ENCODE measurements at places on chromosomes 4 and X.

DNA sequence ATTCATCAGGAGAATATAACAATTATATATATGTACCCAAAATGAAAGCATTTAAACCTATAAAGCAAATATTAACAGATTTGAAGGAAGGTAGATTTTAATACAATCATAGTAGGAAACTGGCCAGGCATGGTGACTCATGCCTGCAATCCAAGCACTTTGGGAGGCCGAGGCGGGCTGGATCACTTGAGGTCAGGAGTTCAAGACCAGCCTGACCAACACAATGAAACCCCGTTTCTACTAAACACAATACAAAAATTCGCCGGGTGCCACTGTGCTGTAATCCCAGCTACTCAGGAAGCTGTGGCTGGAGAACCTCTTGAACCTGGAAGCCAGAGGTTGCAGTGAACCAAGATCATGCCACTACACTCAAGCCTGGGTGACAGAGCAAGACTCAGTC, 118.3 kb downstream of the KCNIP4 start:
- no peak overlapping the region for H3K27ac ChIP-seq
- no peaks in the 10 kb centered on the region for H3K36me3 ChIP-seq
- no peaks in the 10 kb centered on the region for H3K27me3 ChIP-seq
- H3K4me1 ChIP-seq: peaks cover 8% of the 10 kb centered on the region

GRCh38 chr4:146520896-146521540, 722 bp downstream of the SLC10A7 start:
- no peaks in the 10 kb centered on the region for H3K27me3 ChIP-seq
- no peak overlapping the region for H3K4me3 ChIP-seq
- no peak overlapping the region for H3K27ac ChIP-seq
- H3K36me3 ChIP-seq: 0 out of 2 replicates have a peak, but pooled peaks cover 2% of the 10 kb centered on the region

DNA sequence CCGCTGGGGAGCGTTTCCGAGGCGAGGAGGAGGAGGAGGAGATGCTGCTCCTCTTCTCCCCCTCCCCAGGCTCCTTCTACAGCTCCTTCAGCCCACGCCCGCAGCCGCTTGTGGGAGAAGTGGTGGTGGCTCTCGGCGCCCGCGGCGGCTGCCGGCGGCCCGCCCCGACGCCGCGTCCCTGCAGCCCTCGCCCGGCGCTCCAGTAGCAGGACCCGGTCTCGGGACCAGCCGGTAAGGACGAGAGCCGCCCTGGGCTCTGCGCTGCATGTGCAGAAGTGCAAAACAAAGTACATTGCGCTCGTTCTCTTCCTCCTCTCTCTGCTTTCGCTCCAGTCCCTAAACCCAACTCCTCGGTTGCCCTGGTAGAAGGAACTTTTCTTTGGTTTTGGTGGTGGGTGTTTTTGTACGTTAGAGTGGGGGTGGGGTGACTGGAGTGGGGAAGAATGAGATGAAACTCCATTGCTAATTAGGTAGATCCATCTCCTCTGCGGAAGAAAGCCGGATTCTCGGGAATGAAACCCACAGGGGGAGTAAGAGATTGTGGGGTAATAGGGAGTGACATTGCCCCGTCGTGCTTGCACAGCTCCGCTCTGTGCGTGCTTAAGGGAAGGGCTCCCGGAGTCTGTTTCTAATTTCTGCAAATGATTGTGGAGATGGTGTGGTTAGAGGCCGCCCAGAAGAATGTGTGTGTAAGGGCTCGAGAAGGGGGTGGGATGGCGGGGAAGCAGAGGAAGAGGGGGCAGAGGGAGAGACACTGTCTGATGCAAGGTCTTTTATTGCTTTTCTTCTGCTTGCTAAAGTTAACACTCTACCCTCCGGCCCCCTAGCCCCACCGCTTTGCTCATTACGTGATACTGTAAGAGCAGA, 677 bp downstream of the PTPN13 start:
- peak overlapping the region; percentile 96 for H3K4me3 ChIP-seq
- peak; percentile 89 for DNase-seq
- peaks cover 5% of the 10 kb centered on the region for H3K27me3 ChIP-seq
- peaks cover 52% of the 10 kb centered on the region for H3K4me1 ChIP-seq
- no peaks in the 10 kb centered on the region for H3K36me3 ChIP-seq

DNA sequence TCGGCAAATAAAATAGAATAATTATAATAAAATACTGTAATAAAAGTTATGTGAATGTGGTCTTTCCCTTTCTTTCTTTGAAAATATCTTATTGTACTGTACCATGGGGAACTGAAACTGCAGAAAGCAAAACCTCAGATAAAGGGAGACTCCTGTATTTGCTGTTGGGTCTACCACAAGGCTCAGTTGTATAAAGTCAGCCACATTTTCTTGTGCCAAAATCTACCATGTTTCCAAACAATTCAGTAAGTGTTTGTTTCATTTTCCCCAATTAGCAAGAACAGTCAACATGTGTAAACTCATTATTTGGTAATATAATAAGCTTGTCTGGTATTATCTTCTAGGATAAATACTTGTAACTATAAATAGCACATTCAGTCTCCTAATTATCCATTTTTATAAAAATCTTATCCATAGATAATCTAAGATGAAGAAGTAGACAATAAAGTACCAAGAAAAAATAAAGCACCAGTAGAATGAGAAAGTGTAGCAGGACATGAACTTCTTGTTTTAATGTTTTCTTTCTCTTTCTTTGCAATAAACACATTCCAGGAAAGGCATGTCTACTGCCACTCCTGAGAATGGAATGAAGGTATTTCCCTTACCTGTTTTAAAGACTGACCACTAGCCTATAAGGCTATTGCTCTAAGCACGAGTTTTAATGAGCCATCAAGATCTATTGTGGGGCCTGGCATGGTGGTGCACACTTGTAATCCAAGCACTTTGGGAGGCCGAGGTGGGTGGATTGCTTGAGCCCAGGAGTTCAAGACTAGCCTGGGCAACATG, 15.0 kb upstream of the OTUD4 start:
- 0 out of 2 replicates have a peak, but pooled peaks cover 2% of the 10 kb centered on the region for H3K27me3 ChIP-seq
- no peaks in the 10 kb centered on the region for H3K36me3 ChIP-seq
- DNase-seq: no peak
- H3K27ac ChIP-seq: no peak overlapping the region
- H3K4me1 ChIP-seq: no peaks in the 10 kb centered on the region

DNA sequence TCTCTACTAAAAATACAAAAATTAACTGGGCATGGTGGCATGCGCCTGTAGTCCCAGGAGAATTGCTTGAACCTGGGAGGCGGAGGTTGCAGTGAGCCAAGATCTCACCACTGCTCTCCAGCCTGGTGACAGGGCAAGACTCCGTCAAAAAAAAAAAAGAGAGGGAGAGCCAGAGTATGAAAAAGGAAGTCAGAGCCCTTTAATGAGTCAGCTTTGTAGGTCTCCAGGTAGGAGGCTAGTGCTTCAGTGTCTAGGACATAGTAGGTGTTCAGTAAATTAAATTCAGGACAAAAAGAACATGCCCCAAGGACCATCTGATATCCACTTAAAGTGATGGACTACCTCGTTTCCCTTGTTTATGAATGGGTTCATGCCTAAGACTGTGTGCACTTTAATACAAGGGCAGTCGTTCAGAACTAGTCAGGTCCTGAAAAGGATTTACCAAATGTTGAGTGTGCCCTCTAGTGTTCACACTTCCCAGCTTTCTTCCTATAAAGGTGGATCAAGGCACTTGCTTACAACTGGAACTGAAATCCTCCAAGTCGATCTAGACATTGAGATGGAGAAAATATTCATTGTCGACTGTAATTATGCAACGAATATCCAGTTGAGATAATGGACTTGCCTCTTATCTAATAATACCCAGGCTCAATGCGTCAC, 29.0 kb downstream of the F9 start:
- no peak overlapping the region for H3K4me3 ChIP-seq
- H3K4me1 ChIP-seq: no peaks in the 10 kb centered on the region
- H3K36me3 ChIP-seq: no peaks in the 10 kb centered on the region
- peaks cover 7% of the 10 kb centered on the region for H3K27me3 ChIP-seq
- no peak overlapping the region for H3K27ac ChIP-seq
- DNase-seq: peak; percentile 28

GRCh38 chr4:151541389-151542071, 132.6 kb downstream of the FHIP1A start:
- DNase-seq: peak; percentile 96
- peaks cover 48% of the 10 kb centered on the region for H3K4me1 ChIP-seq
- H3K4me3 ChIP-seq: peak overlapping the region; percentile 75
- no peaks in the 10 kb centered on the region for H3K36me3 ChIP-seq
- H3K27me3 ChIP-seq: no peaks in the 10 kb centered on the region

GRCh38 chr4:100969925-100970324, 377.4 kb downstream of the PPP3CA start:
- no peaks in the 10 kb centered on the region for H3K36me3 ChIP-seq
- no peak overlapping the region for H3K4me3 ChIP-seq
- no peak for DNase-seq
- peaks cover 7% of the 10 kb centered on the region for H3K27me3 ChIP-seq

DNA sequence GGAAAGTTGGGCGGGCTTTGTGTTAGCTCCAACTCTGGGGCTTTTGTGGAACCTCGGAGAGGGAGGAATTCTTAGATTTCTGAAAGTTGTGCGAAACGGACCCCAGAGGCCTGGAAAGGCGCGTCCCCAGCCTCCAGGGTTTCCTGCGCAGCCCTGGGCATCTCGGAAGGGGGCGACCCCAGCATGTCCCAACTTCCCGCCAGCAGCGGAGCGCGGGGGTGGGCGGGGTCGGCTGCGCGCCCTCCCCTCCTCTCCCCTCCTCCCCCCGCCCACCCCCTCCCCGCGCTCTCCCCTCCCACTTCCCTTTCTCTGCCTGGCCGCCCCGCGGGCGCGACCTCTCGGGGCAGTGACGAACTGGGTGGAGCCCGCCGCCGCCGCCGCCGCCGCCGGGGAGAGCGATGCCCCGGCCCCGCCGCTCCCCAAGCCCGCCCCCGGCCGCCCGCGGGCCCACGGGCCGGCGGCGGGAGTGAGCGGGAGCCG, 16.8 kb downstream of the PTTG2 start:
- no peaks in the 10 kb centered on the region for H3K36me3 ChIP-seq
- no peaks in the 10 kb centered on the region for H3K27me3 ChIP-seq
- peak; percentile 36 for DNase-seq
- H3K27ac ChIP-seq: peak overlapping the region; percentile 59
- peak overlapping the region; percentile 91 for H3K4me3 ChIP-seq

DNA sequence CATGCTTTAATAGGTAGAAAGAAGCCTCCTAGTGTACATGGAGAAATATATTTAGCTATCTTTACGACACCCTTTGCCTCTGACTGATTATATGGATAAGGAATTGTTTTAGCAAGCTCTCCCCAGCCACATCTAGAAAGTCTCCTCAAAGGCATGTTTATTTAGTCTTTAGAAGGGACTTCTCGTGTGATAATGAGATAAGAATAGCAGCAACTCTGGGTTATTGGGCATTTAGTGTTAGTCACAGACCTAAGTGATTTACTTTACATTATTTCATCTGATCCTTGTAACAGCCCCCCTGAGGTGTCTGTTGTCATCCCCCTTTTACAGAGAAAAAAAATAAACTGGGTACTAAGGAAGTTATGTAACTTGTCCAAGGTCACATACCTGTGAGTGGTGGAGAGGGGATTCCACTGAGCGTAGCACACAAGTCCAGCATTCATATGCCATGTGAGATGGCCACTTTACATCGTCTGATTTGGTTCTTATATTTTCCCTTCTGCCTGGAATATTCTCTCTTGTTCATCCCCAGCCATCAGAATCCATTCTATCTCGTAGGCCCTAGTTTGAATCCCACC, 77.7 kb downstream of the TSPAN7 start:
- H3K4me3 ChIP-seq: no peak overlapping the region
- H3K27ac ChIP-seq: no peak overlapping the region
- no peaks in the 10 kb centered on the region for H3K36me3 ChIP-seq
- no peaks in the 10 kb centered on the region for H3K27me3 ChIP-seq
- no peaks in the 10 kb centered on the region for H3K4me1 ChIP-seq
- no peak for DNase-seq

DNA sequence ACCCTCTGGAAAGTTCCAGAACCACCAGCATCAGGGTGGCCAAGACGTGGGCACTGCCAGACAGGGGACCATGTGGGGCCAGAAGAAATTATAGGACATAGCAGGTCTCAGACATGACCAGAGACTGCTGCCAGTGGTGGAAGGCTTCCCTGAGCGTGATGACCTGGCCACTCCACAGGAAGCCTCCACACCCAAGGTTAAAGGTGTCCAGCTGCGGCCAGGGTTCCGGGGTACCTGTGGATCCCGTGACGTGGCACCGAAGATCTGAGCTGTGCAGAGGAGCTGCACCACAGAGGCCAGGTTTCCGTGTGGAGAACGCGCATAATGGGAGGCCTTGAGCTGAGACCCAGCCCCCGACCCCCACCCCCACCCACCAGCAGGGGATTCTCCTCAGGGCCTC, 16.4 kb upstream of the CTBP1 start:
- H3K4me1 ChIP-seq: no peaks in the 10 kb centered on the region
- H3K4me3 ChIP-seq: no peak overlapping the region
- H3K27me3 ChIP-seq: peaks cover 7% of the 10 kb centered on the region
- H3K36me3 ChIP-seq: no peaks in the 10 kb centered on the region

DNA sequence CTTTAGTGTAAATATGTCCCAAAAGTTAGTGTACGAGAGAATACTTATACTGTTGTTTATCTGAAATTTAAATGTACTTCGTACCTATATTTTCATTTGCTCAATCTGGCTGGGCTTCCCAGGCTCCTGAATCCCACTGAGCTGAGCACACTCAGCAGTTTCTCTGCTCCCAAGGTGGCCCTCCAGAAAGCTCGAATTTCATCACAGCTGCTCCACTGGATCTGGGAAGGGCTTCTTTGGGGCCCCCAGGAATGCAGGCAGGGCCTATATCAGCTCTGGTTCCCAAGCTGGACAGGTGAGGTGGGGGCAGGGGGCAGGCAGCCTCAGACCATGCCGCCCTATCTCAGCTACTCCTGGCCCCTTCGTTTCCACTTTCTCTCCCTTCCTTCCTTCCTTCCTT, 1.5 kb upstream of the FATE1 start:
- peaks cover 4% of the 10 kb centered on the region for H3K27me3 ChIP-seq
- H3K4me1 ChIP-seq: no peaks in the 10 kb centered on the region
- no peak for DNase-seq
- no peak overlapping the region for H3K4me3 ChIP-seq
- no peak overlapping the region for H3K27ac ChIP-seq

- no peaks in the 10 kb centered on the region for H3K27me3 ChIP-seq
- no peak for DNase-seq
- no peak overlapping the region for H3K27ac ChIP-seq
- H3K4me1 ChIP-seq: no peaks in the 10 kb centered on the region
- H3K4me3 ChIP-seq: no peak overlapping the region
- H3K36me3 ChIP-seq: peaks cover 9% of the 10 kb centered on the region
Measured at GRCh38 chr4:134727696-134728095, 526.1 kb upstream of the PABPC4L start.

DNA sequence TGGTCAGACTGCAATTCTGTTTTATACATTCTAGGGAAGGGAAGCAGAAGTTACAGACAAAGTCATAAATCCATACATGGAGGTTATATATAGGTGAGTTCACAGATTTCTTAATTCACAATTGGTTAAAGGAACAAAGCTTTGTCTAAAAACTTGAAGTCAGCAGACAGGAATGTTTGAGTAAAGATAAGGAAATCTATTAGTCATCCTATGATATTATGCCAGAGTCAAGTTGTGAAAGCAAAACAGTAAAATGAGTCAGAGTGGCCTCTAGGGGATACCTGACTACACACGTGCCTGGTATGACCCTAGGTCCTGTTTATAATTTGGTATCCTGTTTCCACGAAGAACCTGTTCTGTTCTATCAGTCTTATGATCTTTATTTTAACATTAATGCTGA, 31.5 kb downstream of the ACTRT1 start:
- H3K4me3 ChIP-seq: no peak overlapping the region
- 0 out of 2 replicates have a peak, but pooled peaks cover 1% of the 10 kb centered on the region for H3K36me3 ChIP-seq
- no peaks in the 10 kb centered on the region for H3K4me1 ChIP-seq
- H3K27me3 ChIP-seq: no peaks in the 10 kb centered on the region
- DNase-seq: peak; percentile 0

- peaks cover 37% of the 10 kb centered on the region for H3K4me1 ChIP-seq
- H3K36me3 ChIP-seq: no peaks in the 10 kb centered on the region
- H3K4me3 ChIP-seq: no peak overlapping the region
- no peak for DNase-seq
- H3K27me3 ChIP-seq: no peaks in the 10 kb centered on the region
Measured at GRCh38 chr4:113919145-113919544, 60.3 kb downstream of the ARSJ start.
